ENCODE measurements at places on chromosomes 7 and 10.

DNA sequence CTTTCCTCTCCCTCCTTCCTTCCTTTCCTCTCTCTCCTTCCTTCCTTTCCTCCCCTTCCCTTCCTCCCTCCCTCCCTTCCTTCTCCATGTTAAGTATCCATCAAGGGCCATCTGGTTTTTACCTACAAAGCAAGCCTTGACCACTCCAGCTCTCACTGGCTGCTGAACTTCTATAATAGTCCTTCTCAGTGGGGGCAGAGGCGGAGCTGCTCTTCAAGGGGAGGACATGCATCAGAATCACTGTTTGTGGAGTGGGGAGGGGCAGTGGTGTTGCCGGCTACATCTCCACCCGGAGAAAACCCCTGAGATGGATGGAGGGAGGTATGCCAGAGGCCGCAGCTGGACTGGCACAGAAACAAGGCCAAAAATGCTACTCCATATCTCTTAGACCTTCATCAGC, 25.9 kb downstream of the LAMB1 start:
- no peak for DNase-seq

DNA sequence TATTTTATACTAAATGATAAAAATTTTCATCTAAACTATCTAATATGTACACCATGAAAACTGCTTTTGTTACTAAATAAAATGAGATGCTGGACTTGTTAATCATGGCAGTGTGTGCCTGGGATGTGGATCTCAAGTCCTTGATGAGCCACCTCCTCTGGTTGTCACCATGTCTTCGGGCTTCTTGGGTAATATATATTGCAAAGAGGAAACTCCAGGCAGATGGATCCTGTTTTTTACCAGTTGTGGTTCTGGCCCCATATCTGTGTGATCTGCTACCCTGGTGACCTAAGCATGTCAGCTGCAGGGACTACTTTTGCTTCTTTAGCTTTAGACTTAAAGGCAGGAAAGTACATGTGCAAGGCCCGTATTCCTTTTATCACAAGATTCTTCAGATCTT, 46.2 kb downstream of the TMEM60 start:
- DNase-seq: no peak

DNA sequence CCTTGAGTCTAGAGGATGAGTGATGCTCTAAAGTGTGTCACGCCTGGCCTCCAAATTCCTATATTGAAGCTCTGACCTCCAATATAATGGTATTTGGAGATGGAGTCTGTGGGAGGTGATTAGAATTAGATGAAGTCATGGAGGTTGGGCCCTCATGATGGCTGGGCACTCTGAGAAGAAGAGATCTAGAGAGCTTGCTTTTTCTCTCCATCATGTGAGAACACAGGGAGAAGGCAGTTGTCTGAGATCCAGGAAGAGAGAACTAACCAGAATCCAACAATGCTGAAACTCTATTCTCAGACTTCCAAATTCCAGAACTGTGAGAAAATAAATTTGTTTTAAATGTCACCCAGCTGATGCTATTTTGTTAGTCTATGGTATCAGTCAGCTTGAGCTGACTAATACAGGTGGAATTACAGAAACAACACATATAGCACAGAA, 15.1 kb downstream of the RNF216 start:
- DNase-seq: peak; percentile 32

GRCh38 chr10:3206511-3207157, 34.1 kb upstream of the PITRM1 start:
- no peak for DNase-seq

- peak; percentile 8 for DNase-seq
Measured at GRCh38 chr7:10973942-10974911, 555 bp downstream of the PHF14 start.

- no peak for DNase-seq
Measured at GRCh38 chr7:49513911-49514310, 259.5 kb upstream of the VWC2 start.

- no peak for DNase-seq
Measured at GRCh38 chr10:54903745-54904144, 102.7 kb upstream of the PCDH15 start.

DNA sequence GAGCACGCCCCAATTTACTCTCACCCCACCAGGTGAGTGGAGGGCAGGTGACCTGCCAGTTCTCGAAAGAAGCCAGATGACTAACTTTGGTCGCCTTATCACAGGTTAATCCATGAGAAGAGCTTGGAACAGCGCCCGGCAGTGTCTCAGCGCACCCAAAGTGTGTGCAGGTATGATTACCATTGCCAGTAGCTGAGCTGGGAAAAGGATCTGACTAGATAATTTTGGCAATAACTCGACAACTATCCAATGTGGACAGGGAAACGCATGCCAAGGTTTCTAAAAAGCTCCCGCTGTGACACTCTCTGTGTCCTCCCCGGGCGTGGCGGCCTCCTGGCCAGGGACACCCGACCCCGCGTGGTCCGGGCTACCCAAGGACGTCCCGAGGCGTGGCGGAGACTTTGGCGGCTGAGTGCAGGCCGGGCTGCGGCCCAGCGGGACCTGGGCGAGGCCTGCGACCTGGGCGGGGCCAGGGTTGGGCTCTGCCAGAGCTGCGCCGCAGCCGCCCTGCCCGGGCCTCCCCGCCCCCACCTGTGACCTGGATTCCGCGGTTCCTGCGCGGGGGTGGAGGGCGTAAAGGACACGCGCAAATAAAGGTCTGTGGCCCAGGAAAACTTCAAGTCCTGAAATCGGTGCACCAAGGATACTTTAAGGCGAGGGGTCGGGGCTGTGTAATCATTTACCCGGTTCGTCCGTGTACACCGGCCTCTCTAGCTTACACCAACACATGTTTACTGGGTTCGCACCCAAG, 13.7 kb upstream of the WAPL start:
- DNase-seq: no peak

DNA sequence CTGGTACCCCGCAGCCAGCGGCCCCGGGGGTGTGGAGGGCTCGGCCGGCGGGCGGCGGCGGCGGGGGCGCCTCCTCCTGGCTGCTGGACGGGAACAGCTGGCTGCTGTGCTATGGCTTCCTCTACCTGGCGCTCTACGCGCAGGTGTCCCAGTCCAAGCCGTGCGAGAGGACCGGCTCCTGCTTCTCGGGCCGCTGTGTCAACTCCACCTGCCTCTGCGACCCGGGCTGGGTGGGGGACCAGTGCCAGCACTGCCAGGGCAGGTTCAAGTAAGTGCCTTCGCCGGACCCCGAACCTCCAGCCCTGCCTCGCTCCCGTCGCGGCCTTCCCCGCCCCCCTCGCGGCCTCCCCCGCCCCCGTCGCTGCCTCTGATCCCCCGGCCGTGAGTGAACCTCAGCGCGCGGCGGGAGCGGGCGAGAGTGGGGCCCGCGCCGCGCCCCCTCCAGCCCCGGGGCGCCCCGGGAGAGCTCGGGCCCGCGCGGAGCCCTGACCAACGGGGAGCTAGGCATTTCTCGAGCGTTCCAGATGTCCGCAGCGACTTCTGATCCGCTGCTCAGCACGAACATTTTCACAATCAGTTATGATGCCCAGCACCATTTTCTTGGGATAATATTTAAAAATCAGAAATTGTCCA, 727 bp downstream of the ATRNL1 start:
- DNase-seq: no peak

GRCh38 chr7:111238886-111239285, 148.0 kb downstream of the LRRN3 start:
- DNase-seq: no peak

DNA sequence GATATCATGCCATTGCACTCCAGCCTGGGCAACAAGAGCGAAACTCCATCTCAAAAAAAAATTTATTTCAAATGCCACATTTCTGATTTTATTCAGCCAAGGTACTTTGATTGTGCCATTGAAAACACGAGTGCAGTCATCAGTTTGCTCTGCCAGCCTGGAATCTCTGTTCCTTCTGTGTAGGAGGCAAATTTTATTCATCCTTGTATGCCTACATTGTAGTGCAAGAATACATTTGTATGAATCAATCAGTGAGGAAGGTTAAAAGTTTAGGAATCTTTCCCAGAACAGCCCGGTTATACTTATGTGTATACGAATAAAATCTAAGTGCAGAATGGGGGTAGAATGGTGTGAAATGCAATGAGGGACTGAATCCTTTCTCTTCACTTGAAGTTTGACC, 886 bp upstream of the TET1 start:
- no peak for DNase-seq

DNA sequence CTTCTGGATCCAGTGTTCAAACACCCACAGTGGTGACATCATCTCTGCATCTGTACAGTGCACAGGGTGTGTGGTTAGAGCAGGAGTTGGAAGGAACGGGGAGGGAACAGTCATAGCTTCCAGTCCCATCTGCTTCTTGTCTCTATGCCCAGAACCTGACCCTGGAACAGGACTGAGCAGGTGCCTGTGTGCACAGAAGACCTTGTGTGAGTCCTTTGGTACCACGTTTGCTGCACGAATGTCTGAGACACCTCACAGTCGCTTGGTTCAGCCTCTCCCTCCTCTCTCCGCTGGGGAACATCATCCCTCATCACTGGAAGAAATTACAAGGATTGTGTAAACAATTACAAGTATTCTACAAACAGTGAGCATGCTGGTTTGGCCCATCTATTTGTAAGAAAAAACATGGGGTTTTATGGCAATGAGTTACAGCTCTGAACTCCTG, 243.0 kb upstream of the KLF6 start:
- DNase-seq: no peak

GRCh38 chr10:125037145-125037877, 95.4 kb downstream of the ZRANB1 start:
- DNase-seq: no peak

DNA sequence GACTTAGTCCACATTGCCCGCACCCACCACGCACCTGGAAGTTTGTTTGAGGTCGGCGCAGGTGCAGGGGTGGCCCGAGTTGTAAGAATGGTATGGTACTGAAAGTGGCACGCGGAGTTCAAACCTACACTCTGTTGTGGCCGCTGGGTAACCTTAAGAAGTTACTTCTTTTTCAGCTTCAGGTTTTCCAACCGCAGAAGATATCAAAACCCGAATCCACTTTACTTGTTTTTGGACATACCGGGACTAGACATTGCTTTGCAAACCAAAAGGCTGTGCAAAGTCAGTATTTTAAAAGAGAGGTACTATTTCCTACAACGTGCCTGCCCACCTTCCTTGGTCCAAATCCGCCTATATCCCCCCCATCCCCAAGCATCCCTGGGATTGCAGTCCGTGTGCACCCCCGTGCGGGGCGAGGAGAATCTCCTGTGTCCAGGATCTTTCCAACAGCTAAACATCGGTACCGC, 1.0 kb downstream of the IGFBP3 start:
- no peak for DNase-seq

DNA sequence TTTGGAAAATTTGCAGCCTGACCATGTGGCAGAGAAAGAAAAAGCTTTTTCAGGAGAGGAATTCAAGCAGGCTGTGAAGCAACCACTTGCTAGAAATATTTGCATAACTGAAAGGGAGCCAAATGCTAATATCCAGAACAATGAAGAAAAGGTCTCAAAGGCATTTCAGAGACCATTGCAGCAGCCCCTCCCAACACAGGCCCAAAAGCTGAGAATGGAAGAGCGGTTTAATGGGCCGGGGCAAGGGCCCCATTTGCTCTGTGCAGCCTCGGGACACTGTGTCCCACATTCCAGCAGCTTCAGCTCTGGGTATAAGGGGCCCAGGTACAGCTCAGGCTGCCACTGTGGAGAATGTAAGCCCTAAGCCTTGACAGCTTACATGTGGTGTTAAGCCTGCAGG, 918.1 kb upstream of the POT1 start:
- no peak for DNase-seq

DNA sequence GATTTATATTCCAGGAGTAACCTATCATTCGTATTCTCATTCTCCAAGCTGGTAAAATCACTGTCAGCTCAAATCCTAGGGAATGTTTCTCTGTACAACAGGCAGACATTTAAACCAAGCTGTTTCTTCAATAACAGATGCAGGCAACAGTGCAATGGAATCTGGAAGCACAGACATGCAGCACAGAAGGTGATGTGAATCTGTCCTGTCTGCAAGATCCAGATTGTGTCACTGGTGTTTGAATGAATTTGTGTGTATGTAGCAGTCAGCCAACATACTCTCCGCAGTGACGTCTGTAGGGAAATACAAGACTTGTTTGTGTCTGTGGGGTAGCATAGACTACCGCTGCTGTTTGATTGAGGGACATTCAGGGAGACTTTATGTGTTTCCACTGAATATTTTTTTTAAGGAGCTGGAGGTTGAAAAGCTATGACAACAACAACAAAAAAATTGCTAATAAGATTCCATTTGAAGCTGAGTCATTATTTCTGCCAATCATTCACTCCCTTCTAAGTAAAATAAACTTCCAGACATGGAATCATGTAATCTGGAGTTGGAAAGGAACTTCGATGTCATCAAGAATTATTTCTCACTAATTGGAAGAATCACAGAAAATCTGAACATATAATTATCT, 122.9 kb upstream of the MYO3A start:
- DNase-seq: no peak

DNA sequence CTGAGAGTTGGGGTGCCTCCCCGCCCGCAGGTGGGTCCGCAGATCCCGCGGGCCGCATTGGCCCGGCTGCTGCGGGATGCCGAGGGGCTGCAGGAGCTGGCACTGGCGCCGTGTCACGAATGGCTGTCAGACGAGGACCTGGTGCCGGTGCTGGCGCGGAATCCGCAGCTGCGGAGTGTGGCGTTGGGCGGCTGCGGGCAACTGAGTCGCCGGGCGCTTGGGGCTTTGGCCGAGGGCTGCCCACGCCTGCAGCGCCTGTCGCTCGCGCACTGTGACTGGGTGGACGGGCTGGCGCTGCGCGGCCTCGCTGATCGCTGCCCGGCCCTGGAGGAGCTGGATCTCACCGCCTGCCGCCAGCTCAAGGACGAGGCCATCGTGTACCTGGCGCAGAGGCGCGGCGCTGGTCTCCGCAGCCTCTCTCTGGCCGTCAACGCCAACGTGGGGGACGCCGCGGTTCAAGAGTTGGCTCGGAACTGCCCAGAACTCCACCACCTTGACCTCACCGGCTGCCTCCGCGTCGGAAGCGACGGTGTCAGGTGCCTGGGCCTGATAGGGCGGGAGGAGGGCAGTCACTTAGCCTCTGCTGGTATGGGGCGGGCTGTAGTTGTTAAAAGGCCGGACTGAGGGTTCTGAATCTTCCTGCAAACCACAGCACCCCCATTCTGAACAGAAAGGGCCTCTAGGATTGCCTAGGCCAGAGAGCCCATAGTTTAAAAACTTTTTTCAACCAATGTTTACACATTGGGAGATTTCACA, 1.3 kb downstream of the FBXL15 start:
- DNase-seq: no peak

DNA sequence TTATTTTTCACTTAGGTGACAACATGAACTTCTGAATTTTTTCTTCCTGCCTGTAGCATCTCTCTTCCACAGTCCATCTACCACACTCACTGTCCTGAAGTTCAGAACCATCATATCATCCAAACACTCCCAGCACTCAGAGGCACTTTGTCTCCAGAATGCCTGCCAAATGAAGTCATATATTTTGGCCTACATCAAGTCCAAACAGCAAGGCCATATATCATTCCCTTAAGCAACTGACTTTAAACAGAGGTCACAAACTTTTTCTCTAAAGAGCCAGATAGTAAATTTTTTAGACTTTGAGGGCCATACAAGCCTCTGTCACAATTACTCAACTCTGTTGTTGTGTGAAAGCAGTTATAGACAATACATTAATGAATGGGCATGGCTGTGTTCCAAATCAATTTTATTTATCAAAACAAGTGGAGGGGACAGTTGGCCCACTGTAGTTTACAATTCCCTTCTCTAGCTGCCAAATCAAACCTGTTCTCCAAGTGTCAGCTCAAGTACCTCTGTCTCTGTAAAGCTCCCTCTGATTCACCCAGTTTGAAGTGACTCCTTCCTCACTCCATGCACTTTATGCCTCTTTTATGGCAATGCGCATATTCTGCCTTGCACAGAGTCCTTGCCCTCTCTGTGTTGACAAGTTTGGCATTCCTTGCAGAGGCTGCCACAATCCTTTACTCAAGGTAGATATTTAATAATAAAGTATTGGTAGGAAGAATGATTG, 305.7 kb downstream of the FZD1 start:
- no peak for DNase-seq

GRCh38 chr10:49834976-49835375, 72.9 kb upstream of the OGDHL start:
- no peak for DNase-seq

All from AG09319 (cell line).